ENCODE measurements at places on chromosomes 2 and 18. TPM values are rescaled to one million over a fixed set of nuclear protein-coding genes. Genes with fewer than 3 reads are reported as not detected.
A peak's percentile ranks its signal among the peaks of the same experiment; 100 is the strongest.

- H3K27ac ChIP-seq, result no peak overlapping the region
- DNase-seq, result no peak
- no peaks in the 10 kb centered on the region for H3K27me3 ChIP-seq
- H3K4me3 ChIP-seq, result no peak overlapping the region
- peaks cover under 1% of the 10 kb centered on the region for H3K4me1 ChIP-seq
These were observed 56.5 kb downstream of the SLC8A1 start for GRCh38 chr2:40395169-40396073.

- H3K4me1 ChIP-seq, result peaks cover 8% of the 10 kb centered on the region
- H3K27ac ChIP-seq, result peak overlapping the region; percentile 83
- H3K36me3 ChIP-seq, result no peaks in the 10 kb centered on the region
- H3K27me3 ChIP-seq, result no peaks in the 10 kb centered on the region
These were observed 81.5 kb downstream of the BCL2 start for GRCh38 chr18:63237881-63238692.

GRCh38 chr2:152549423-152549822 lies 167.8 kb downstream of the PRPF40A start:
- no peaks in the 10 kb centered on the region for H3K36me3 ChIP-seq
- DNase-seq, result no peak
- no peaks in the 10 kb centered on the region for H3K4me1 ChIP-seq
- no peaks in the 10 kb centered on the region for H3K27me3 ChIP-seq
- no peak overlapping the region for H3K4me3 ChIP-seq
- no peak overlapping the region for H3K27ac ChIP-seq

- peak overlapping the region; percentile 43 for H3K27ac ChIP-seq
- H3K4me3 ChIP-seq, result peak overlapping the region; percentile 59
- H3K27me3 ChIP-seq, result peaks cover 27% of the 10 kb centered on the region
- peaks cover 26% of the 10 kb centered on the region for H3K4me1 ChIP-seq
- no peaks in the 10 kb centered on the region for H3K36me3 ChIP-seq
- DNase-seq, result no peak
These were observed 1.4 kb downstream of the CCDC85A start for GRCh38 chr2:56185101-56185581.

The NOSTRIN gene
- polyA plus RNA-seq, result 48.1 TPM

DNA sequence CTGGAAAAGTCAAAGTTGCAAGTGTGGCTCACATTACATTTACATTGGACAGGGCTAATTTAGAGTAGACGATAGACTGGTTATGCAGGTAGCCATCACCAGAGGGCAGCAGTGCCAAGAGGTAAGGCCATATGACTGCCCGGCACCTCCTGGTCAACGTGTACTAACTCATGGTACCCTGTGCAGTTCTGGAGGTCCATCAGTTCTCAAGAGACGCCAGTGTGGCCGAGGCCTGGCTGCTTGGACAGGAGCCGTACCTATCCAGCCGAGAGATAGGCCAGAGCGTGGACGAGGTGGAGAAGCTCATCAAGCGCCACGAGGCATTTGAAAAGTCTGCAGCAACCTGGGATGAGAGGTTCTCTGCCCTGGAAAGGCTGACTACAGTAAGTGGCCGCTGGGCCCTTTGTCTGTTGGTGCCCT lies 65.8 kb upstream of the EML6 start:
- no peaks in the 10 kb centered on the region for H3K27me3 ChIP-seq
- peak; percentile 74 for DNase-seq
- H3K4me1 ChIP-seq, result no peaks in the 10 kb centered on the region
- no peak overlapping the region for H3K4me3 ChIP-seq
- peaks cover 99% of the 10 kb centered on the region for H3K36me3 ChIP-seq

The SGPP2 gene
- 3.9 TPM for polyA plus RNA-seq

The MARCO gene
- polyA plus RNA-seq, result 0.78 TPM

The CCBE1 gene
- polyA plus RNA-seq, result 0.63 TPM

DNA sequence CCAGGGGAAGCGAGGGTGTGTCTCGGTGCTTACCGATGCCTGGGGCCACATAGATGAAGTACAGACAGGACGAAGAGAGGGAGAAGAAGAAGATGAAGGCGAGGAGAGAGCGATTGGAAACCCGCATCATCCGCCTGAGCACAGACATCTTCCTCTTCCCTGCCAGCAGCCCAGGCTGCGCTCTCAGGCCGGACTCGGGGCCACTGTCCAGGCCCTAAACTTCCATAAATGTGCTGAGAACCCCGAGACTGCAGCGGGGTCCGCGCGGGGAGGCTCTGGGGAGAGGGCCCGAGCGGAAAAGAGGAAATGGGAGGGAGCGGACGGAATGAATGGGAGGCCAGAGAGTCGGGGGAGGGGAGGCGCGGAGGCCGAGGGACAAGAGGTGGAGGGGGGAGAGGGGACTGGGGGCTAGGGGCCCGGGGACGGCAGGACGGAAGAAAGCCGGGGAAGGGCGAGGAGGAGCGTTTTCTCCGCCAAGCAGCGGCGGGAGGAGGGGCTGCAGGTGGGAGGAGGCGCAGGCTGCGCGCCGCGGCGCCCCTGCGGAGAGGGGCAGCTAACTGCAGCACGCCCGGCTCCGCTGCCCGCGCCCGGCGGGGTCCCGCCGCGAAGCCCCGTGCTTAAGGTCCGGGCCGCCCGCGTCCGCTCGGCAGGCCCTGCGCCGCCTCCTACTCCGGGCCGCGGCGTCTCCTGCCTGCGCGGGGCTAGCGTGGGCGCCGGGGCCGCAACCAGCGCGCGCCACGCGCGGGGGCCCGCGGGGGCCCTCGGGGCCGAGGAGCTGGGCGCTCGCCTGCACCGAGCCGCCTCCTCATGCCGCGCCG lies at the start of gene B4GALT6:
B4GALT6 (minus strand) TSS at position 303 of the 818 bp plus-strand sequence; CDS start at position 148, 155 bp downstream.
- H3K27me3 ChIP-seq, result no peaks in the 10 kb centered on the region
- peak within 1 kb of the TSS; percentile 84 for H3K27ac ChIP-seq
- DNase-seq, result peak; percentile 81

GRCh38 chr2:28452534-28453081 lies 43.3 kb upstream of the PLB1 start:
- no peak overlapping the region for H3K27ac ChIP-seq
- H3K4me1 ChIP-seq, result no peaks in the 10 kb centered on the region
- H3K4me3 ChIP-seq, result no peak overlapping the region

DNA sequence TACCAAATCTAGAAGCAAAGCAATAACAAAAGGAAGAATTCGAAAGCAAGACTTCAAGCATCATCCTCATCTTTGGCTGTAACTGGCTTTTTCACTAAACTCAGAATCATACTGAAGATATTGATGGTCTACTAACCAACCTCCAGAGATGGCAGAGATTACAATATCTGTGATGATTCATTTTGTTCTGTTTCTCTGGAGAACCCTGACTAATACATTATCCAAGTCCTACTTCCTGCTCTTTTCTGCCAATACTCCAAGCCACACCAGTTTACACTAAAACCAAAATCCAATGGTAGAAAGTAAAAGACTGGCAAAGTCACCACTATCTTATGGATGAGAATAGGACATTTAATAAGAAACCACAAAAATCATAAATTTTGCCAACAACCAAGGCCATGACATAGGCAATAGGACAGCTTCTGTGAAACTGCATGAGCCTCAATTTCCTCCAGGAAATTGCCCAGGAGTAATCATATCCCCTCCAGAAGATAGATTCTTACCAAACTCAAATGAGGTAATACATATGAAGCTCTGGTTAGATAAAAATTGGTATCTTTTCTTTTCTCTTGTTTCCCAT lies 159.8 kb downstream of the METTL4 start:
- H3K27ac ChIP-seq, result no peak overlapping the region
- H3K4me3 ChIP-seq, result no peak overlapping the region
- DNase-seq, result no peak
- H3K4me1 ChIP-seq, result no peaks in the 10 kb centered on the region
- no peaks in the 10 kb centered on the region for H3K36me3 ChIP-seq

The PUS10 gene
- polyA plus RNA-seq, result 2.3 TPM

- H3K27me3 ChIP-seq, result no peaks in the 10 kb centered on the region
- H3K27ac ChIP-seq, result no peak overlapping the region
- H3K36me3 ChIP-seq, result peaks cover 4% of the 10 kb centered on the region
- no peak for DNase-seq
These were observed 127.1 kb downstream of the SRBD1 start for GRCh38 chr2:45483997-45484396.
